Islet precursor cell (in vitro differentiated cells): ENCODE measurements at places on chromosomes 2 and 18.
A peak's percentile ranks its signal among the peaks of the same experiment; 100 is the strongest.

DNA sequence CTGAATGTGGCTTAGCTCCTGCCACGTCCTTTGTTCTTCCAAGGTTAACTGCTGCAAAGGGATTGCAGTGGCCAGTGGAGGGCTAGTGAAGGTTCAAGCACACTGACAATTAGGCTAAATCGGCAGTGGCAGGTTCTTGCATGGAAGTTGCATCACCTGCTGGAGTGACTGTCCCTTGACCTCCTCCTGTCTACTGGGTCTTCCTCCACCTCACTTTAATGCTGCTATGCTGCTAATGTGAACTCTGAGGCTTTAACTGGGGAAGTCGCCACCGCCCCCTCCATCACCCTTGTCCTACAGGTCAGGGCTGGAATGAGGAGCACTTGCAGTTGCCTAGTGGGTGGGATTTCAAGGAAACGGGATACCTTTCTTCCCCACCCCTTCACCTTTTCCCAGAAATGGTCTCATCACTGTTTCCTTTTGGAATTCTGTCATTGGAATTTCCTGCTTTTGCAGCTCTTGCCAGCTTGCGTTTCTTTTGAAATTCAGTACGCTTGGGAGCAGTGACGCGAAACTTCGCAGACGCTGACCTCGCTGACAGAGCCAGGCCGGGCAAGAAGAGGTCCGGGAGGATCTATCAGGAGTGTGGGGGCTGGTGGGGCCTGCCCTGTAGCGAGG lies 150.3 kb downstream of the SH3RF3 start:
- no peak for DNase-seq

GRCh38 chr2:241959751-241960269 lies 90.3 kb downstream of the RTP5 start:
- DNase-seq, result no peak

GRCh38 chr2:171763602-171764001 lies 76.3 kb downstream of the DYNC1I2 start:
- no peak for DNase-seq

DNA sequence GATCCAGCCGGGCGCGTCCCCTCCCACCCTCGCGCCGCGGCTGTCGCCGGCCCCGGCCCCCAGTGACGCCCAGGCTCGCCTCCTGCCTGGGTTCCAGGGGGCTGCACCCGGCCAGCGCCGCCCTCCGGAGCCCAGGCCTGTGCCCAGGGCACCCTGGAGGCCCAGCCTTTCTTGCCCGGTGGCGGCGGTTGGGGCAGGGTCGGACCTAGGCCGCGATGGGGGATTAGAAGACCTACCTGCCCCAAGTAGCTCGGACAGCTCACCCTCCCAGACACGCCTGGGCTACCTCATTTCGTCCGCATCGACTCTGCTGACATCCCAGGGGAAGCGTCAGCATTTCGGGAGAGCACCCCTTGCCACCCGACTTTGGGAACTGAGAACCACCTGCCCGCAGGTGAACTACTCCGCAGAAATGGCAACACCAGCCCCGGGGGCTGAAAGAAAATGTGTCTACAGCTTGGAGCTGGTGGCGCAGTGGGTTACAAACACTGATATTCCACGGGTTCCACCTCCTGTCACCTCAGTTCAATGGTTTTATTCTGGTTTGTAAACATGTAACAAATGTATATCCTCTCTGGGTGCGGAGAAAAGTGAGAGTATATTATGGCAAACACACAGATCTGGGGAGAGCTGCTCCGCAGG lies 834 bp upstream of the ARL4C start:
- no peak for DNase-seq

DNA sequence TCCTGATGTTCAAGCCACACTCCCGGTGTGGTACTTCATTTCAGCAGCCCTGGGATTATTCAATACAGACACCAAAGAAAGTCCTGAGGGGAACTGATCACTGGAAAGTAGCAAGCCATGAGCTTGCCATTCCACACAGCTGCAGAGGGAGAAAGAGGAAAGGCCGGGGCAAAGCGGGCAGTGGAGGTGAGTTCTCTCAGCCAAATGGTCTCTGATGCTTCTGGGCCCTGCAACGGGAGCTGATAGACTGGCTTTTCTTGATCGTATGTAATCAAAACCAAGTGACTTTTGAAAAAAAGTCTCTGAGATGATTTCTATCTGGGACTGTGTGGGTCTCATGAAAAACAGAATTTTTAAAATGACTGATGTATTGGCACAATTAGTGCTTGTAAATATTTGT lies 152.9 kb downstream of the ALPK2 start:
- DNase-seq, result no peak

DNA sequence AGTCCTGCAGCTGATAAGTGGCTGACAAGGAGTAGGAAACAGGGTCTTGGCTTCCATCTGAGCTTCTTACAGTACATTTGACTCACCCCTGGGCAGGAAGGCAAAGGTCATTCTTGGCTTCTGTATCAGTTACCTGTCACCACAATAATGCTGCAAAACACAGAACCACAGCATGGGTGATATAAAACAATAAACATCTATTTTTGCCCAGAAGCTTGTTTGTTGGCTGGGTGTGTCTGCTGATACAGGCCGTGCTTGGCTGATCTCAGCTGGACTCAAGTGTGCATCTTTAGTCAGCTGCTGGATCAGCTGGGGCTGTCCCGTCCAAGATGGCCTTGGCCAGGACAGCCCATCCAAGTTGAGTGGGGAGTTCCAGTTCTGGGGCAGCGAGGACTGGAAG lies 34.7 kb downstream of the ONECUT2 start:
- no peak for DNase-seq

DNA sequence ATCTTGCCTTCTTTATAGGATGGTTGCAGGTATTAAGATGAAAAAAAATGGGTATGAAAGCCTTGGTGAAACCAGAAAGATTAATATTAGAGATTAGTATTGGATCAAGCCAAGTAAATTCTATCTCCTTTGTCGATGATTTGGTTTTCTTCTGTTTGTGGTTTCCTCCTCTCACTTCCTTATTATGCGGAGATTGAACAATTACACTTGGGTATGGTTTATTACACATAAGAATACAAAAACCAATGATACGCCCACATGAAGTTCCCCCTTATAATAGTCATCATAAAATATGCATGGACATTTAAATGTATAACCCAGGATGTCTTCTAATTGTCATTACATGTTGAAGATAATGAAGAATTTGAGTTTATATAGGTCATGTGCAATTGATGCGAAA lies 4.9 kb downstream of the LTBP1 start:
- DNase-seq, result no peak

GRCh38 chr18:3383381-3383915 lies 66.5 kb upstream of the TGIF1 start:
- peak; percentile 60 for DNase-seq

DNA sequence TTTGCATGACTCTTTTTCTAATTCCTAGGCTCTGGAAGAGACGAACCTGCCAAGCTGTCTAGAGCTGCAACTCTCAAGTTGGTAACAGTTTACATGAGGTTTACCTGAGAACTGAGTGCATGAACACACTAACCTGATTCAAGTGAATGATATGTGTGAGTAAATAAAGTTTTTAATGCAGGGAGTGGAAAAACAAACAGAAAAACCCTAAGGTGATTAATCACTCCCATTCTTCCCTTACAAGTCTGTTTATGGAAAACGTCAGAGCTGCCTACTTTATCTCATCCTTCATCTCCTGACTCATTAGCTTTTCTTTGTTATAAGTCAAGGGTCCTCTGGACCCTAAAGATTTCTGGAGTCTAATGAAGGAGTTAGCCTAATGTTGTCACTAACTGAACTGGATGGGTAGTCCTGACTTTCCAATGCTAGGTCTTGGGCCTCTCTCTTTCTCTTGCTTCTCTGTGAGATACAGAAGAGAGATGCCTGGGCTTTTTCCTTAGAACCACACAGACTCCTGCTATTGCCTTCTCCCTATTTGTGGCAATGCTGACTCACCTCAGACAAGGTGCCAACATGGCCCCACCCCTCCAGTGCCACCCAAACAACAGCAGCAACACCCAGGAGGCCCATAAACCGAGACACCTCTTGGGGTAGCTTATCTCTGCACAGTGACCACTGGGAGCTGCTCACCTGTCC lies 952.4 kb downstream of the EPHA4 start:
- no peak for DNase-seq

GRCh38 chr18:42404151-42404550 lies 449.1 kb downstream of the PIK3C3 start:
- DNase-seq, result no peak
